ENCODE measurements at places on chromosomes 4 and X.

DNA sequence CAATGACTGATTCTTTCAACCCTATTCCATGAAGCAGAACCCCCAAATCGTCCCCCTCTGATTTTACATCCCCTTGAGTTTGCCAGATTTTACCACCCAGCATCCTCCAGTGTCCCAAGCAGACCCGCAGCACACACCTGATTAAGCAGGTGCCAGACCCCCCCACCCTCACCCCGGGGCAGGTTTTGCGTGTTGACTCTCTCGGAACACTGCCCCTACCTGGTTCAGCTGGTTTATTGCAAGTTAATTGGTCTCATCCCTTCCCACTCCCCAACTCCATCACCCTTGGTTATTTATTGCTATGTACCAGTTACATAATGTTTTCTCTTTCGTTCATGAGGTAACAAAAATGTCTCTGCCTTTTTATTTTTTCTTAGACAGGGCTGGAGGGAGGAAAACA lies 258.4 kb downstream of the BCOR start:
- no peak for DNase-seq

DNA sequence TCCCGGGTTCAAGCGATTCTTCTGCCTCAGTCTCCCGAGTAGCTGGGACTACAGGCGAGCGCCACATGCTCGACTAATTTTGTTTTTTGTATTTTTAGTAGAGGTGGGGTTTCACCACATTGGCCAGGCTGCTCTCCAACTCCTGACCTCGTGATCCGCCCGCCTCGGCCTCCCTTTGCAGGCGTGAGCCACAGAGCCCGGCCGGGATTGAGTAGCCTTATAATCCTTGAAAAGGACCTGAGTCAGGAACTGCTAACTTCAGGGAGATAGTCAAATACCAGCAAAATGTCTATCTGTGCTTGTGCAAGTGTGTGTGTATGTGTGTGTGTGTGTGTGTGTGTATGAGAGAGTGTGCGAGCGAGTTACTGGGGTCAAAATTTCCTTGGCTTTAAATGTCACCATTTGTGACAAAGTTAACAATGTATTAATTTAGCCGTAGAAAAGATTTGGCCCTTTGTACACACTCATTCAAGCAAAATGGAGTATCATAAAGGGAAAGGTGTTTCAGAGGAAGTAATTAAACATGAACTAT lies 1.8 kb upstream of the KDM6A start:
- DNase-seq, result no peak

DNA sequence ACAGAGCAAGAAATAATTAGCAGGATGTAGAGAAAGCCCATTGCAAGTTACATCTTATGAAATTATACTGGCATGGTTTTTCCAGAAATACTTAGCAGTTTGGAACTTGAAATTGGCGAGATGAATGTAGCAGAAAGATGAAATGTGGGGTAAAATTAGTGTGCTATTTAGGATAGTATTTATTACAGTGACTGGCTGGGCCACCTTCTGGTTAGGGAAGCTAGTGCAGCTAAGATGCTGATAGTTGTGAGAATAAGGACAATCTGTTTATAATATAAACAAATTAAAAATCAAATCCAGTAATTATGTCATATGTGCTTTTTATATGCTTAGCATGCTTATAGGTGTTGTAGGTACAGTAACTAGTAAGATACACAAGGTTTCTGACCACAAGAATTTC lies 74.8 kb downstream of the IL15 start:
- DNase-seq, result no peak

DNA sequence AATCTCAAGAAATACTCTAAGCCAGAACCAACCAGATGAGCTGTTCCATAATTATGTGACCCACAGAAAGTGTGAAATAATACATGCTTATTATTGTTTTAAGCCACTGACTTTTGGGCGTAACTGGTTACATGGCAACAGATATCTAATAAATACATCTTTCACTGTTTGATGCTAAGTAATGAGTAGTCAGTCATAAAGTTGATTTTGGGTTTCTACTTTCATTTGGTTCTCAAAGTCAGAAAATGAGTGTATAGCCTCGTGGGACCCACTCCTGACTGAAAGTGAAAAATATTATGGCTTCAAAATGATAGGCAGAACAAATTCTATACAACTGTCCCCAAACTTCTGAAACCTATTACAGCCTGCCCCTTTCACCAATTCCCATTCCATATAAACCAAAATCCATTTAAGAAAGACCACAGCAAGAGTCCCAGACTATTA lies 88.0 kb upstream of the CBR4 start:
- DNase-seq, result no peak

DNA sequence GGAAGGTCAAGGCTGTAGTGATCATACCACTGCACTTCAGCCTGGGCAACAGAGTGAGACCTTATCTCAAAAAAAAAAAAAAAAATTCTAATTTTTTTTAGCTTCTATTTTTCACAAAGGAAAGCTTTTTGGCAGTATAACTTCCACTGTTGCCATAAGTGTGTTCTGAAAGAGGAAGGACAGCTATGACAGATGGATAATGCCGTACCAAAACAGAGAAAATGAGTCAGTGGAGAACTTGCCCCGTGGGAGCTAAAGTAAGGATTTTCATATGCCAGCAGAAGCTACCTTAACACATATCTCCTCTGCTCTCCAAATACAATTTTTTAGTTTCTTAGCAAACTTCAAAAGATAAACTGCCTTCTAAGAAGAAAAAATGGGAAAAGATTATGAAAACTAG lies 43.7 kb downstream of the RPS3A start:
- DNase-seq, result no peak

- no peak for DNase-seq
Observed at GRCh38 chrX:67604979-67605703, 61.3 kb downstream of the AR start.

DNA sequence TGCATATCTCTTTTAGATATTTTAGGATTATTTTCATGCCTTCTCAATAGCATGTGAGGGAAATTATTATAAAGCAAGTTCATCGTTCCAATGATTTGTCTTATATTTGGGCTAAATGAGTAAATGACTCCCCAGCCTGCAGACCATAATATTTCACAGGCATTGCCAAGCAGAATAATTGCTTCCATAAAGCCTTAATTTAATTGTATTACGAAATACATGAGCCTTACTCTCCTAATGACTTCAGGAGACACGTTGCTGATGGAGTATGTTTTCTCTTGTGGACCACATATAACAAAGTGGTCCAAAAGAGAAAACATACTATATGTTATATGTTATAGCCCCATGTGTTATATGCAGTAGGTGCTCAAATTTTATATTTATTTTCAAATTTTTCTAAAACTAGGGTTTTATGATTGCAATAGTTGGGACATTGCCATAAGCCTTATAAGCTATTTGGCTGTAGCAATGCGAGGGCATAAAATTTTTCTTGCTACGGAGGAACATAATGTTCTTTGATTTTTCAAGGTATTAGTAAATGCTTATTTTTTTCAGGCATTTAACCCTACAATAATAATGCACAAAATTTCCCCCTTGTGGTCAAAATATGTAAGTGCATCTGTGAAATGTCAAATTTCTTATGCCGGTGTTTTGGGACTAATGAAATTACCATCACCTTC lies 26.2 kb upstream of the TMPRSS11D start:
- no peak for DNase-seq

DNA sequence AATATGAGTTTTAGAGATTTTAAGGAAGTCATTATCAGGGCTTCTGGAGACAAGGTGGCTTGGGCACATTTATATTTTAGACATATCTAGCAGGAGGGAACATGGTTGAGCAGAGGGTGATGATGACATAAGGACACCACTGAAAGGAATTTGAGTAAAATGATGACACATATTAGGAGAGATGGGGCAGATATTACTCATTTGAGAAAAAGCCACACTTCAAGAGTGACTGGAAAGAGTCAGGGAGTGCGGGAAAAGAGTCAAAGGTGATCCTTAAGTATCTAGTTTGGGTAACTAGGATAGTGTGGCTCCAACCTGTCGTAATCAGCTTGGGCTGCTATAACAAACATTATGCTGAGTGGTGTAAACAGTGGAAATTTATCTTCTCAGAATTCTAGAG lies 377.7 kb downstream of the PACRGL start:
- DNase-seq, result no peak

GRCh38 chr4:123587983-123588494 lies 191.4 kb downstream of the SPRY1 start:
- DNase-seq, result no peak
